Astrocyte (in vitro differentiated cells and primary cell): ENCODE measurements at places on chromosomes 6 and 20. TPM values are rescaled to one million over a fixed set of nuclear protein-coding genes. Genes with fewer than 3 reads are reported as not detected.

- peaks cover 12% of the 10 kb centered on the region for H3K36me3 ChIP-seq
- peak overlapping the region; percentile 15 for H3K27ac ChIP-seq
- DNase-seq = peak; percentile 37
Observed at GRCh38 chr20:31675828-31676608, 38.3 kb downstream of the COX4I2 start.

DNA sequence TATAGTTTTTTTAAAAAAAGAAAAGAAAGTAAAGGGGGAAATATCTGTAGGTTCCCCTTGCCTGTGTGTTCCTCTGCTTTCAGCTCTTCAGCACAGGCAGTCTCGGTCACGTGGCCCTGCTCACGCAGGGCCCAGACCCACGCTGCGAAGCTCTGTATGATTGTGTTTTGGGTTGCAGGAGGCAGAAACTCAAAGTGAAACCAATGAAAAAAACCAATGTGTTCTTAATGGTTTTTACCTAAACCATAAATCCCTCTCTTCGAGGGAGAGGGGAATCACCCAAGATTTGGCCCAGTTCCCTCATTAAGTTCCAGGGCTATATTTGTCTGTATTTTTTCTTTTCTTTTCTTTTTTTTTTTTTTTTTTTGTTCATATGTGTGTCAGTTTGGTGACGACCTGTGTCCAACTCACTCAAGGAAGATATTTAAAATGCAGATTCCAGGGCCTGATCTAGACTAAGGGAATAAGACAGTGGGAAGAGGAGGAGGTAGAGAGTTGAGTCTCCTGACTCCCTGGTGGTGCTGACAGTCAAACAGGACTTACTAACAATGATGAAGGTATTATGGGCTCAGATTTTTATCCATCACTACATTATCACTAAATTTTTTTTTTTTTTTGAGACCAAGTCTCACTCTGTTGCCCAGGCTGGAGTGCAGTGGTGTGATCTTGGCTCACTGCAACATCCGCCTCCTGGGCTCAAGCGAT is 33.8 kb upstream of the RREB1 start:
- H3K4me1 ChIP-seq = no peaks in the 10 kb centered on the region
- H3K27ac ChIP-seq = no peak overlapping the region
- H3K4me3 ChIP-seq = no peak overlapping the region
- H3K36me3 ChIP-seq = no peaks in the 10 kb centered on the region
- no peak for DNase-seq

DNA sequence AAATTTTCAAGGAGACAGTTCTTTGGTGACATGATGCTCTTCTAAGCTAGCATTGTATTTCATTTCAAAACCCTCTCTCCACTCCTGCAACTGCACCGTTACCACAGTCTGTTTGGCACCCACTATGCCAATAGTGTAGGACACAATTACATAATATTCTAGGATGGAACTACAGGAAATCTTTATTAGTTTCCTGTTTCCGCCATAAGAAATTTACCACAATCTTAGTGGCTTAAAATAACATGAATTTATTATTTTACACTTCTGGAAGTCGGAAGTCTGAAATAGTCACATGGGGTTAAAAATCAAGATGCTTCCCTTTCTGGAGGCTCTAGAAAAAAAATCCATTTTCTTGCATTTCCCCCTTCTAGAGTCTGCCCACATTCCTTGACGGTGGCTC is 733.1 kb downstream of the HDGFL1 start:
- H3K36me3 ChIP-seq = no peaks in the 10 kb centered on the region
- no peaks in the 10 kb centered on the region for H3K4me1 ChIP-seq
- no peaks in the 10 kb centered on the region for H3K27me3 ChIP-seq

DNA sequence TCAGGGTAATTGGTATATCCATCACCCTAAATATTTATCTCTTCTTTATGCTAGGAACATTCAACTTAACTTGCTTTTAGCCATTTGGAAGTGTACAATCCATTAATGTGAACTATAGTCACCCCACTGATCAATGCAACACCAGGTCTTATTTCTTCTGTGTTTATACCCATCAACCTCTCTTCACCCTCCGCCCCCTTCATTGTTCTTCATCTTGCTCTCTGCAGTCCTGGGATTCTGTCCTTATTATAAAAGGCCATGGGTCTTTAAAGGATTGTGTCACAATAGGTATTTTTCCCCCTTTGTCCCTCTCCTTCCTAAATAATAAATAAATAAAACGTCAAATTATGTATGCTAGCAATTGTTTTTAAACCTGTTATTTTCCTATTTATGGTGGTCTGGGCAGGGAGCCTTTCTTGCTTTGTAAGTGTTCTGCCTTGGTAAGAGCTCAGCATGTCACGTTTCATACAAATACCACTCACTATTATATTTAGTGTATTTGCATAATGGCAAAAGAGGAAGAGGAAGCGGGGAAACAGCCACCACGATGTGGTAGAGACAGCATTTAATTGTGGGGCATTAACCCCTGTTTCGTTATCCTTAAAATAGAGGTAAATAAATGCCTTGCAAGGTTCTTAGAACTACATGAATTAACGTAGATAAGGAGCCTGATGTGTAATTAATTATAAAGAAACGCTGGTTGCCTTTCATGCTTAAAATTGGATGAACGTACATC is 1.9 kb downstream of the ABRACL start:
- H3K4me1 ChIP-seq = peaks cover 8% of the 10 kb centered on the region
- peaks cover 4% of the 10 kb centered on the region for H3K36me3 ChIP-seq
- H3K4me3 ChIP-seq = peak overlapping the region; percentile 81
- H3K27ac ChIP-seq = no peak overlapping the region

GRCh38 chr6:128655978-128656498 is 135.6 kb upstream of the PTPRK start:
- peak overlapping the region; percentile 5 for H3K4me3 ChIP-seq
- peaks cover 17% of the 10 kb centered on the region for H3K4me1 ChIP-seq

DNA sequence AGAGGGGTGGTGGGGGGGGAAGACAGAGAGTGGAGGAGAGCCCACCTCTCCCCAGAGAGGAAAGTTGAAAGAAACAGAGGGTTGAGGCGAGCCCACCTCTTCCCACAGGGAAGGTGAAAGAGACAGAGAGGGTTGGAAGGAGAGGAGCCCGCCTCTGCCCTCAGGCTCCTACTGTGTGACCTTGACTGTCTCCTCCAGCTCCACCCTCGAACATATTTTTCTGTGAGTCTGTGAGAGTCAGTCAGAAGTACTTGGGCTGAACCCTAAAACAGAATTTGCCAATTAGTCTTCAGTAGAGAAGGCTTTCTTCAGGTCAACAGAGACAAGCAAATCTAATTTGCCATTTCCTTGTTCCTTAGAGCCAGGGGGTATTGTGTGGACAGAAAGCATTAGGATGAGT is 153.7 kb upstream of the SNX9 start:
- peaks cover 17% of the 10 kb centered on the region for H3K4me1 ChIP-seq
- no peaks in the 10 kb centered on the region for H3K36me3 ChIP-seq
- no peak overlapping the region for H3K27ac ChIP-seq
- no peak overlapping the region for H3K4me3 ChIP-seq
- H3K27me3 ChIP-seq = no peaks in the 10 kb centered on the region

GRCh38 chr6:26323525-26324294 is 41.3 kb upstream of the BTN3A2 start:
- H3K4me1 ChIP-seq = no peaks in the 10 kb centered on the region
- H3K27ac ChIP-seq = no peak overlapping the region
- H3K36me3 ChIP-seq = no peaks in the 10 kb centered on the region
- no peaks in the 10 kb centered on the region for H3K27me3 ChIP-seq
- no peak overlapping the region for H3K4me3 ChIP-seq

DNA sequence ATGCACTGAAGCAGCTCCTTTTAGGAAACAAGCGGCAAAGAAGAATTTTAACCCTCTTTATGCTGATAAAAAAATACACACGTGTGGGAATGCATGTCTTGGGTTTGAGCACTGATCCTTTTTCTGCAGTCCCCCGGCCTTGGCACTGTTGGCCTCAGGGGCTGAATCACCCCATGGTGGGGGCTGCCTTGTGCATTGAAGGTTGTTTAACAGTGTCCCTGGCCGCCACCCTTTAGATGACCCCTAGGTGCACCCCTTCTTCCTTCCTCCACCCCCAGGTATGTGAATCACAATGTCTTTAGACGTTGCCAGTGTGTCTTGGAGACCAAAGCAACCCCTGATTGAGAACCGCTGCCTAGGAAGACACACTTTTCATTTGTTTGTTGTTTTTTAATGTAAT is 190.7 kb downstream of the CDH4 start:
- DNase-seq = no peak
- no peaks in the 10 kb centered on the region for H3K36me3 ChIP-seq
- no peaks in the 10 kb centered on the region for H3K27me3 ChIP-seq

GRCh38 chr6:74967821-74968220 is 238.0 kb downstream of the COL12A1 start:
- H3K36me3 ChIP-seq = no peaks in the 10 kb centered on the region
- no peaks in the 10 kb centered on the region for H3K4me1 ChIP-seq
- H3K27me3 ChIP-seq = no peaks in the 10 kb centered on the region
- H3K4me3 ChIP-seq = no peak overlapping the region
- H3K27ac ChIP-seq = no peak overlapping the region

DNA sequence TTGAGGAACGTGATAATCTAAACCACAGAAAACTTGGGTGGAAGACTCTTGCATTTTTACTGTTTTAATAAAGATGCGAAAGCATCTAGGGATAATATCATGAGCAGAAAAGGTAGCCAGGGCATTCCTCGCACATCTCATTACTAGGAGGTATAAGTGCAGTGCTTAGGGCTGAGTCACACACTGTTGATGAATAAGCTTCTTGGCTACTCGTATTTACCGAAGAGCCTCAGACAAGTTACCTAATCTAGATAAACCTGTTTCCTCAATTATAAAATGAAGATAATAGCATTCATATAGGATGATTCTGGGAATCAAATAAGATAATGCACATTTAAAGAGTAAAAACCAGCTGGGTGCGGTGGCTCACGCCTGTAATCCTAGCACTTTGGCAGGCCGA is 780 bp upstream of the KIAA0319 start:
- peak; percentile 60 for DNase-seq
- H3K4me1 ChIP-seq = peaks cover 12% of the 10 kb centered on the region
- no peak overlapping the region for H3K4me3 ChIP-seq
- H3K36me3 ChIP-seq = peaks cover 6% of the 10 kb centered on the region

- H3K4me1 ChIP-seq = peaks cover 10% of the 10 kb centered on the region
- no peaks in the 10 kb centered on the region for H3K36me3 ChIP-seq
- peak overlapping the region; percentile 28 for H3K27ac ChIP-seq
- H3K4me3 ChIP-seq = no peak overlapping the region
- no peaks in the 10 kb centered on the region for H3K27me3 ChIP-seq
Observed at GRCh38 chr20:38117635-38118034, 47.4 kb downstream of the TGM2 start.

- no peaks in the 10 kb centered on the region for H3K36me3 ChIP-seq
- peaks cover 6% of the 10 kb centered on the region for H3K4me1 ChIP-seq
- H3K27me3 ChIP-seq = no peaks in the 10 kb centered on the region
Observed at GRCh38 chr6:348860-349396, 42.6 kb upstream of the IRF4 start.

DNA sequence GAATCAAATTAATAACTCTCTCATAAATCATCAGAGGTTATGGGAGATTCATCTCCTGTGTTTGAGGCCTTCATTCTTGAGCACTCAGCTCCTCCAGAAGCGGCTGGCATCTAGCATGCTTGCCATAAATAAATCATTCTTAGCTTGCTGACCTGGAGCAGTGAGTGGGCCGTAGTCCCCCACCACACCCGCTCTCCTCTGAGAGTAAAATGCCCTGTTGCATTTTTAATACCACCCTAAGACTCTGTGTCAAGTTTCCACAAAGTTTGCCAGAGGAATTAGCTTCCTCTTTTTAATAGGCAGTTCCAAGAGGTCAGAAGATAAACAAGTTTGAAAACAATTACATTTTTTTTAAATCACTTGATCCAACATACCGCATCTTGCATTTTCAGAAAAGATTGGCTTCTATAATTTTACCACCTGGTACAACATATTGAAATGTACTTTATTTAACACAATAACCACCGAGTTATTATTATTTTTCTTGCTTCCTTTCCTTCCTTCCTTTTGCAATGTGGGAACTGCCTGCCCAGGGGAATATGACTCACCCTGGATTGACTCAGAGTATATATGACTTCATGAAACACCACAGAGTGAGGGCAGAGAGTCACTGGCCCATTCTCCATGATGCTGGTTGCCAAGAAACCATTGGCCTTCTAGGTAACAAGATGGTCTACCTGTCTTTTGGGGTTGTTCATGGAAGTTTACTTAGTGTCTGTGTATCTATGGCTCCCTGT is 29.4 kb upstream of the CLIC5 start:
- DNase-seq = peak; percentile 85
- peak overlapping the region; percentile 74 for H3K27ac ChIP-seq
- H3K36me3 ChIP-seq = no peaks in the 10 kb centered on the region
- peaks cover 7% of the 10 kb centered on the region for H3K4me1 ChIP-seq
- H3K4me3 ChIP-seq = no peak overlapping the region
- H3K27me3 ChIP-seq = no peaks in the 10 kb centered on the region

DNA sequence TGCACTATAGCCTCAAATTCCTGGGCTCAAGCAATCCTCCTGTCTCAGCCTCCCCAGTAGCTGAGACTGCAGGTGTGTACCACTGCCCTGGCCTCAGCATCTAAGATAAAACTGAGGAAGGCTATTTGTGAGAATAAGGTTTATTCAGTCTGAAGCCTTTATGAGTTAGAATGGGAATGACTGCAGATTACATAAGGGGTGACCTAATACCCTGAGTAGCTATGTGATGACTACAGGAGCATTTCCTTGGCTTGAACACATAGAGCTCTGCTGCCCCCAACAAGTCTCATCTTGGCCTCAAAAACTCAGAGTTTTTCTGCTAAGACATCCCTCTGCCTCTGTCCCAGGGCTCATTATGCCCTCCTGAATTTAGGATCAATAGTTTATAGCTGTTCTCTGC is 7.6 kb downstream of the GSS start:
- H3K4me3 ChIP-seq = no peak overlapping the region
- no peak overlapping the region for H3K27ac ChIP-seq
- no peaks in the 10 kb centered on the region for H3K27me3 ChIP-seq
- DNase-seq = peak; percentile 72
- H3K36me3 ChIP-seq = peaks cover 27% of the 10 kb centered on the region

DNA sequence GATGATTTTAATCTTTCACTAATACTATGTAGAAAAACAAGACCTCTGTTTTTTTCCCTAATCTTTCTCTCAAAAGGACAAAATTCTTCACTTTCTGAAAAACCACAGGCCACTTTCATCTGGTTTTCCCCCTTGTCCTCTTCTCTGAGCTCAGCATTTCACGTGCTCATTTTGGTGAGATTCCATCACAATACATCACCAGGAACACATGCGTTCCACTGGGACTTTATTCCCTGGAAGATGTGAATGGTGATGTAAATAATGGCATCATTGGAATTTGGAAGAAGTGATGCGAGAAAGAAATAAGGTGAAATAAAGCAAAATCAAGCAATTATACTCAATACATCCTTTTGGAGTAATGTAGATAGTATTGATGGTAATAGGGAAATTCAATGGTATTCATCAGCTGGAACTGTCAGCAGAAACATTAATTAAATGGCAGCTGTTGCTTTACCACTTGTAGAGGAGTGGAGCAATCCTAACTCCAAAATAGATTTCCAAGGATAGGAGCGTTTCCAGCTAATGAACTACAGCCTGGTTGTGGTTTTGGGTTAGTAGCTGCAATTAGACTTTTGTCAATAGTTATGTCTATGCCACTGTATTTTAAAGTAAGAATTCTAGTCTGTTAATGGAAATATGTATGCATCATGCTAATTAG is 11.5 kb downstream of the FILIP1 start:
- H3K4me3 ChIP-seq = no peak overlapping the region
- H3K27ac ChIP-seq = no peak overlapping the region
- no peaks in the 10 kb centered on the region for H3K36me3 ChIP-seq
- no peaks in the 10 kb centered on the region for H3K4me1 ChIP-seq

The PRRC2A gene
- total RNA-seq = 180 and 188 TPM in 2 replicates

The SNAP25 gene
- 3.9 and 5.2 TPM in 2 replicates for total RNA-seq

The FKBP1C gene
- total RNA-seq = 0.32 and 0.58 TPM in 2 replicates

The ACTL10 gene
- total RNA-seq = 1.1 and 1.4 TPM in 2 replicates

The RBM24 gene
- 18.2 and 22.7 TPM in 2 replicates for total RNA-seq

The BMP7 gene
- 12.3 and 15.3 TPM in 2 replicates for total RNA-seq

The GLP1R gene
- not detected in 2 replicates for total RNA-seq

The THEMIS gene
- total RNA-seq = 0.07 TPM in 1 of 2 replicates, not detected in the other

The HLA-DMA gene
- total RNA-seq = 5.2 and 8.1 TPM in 2 replicates

The HRH3 gene
- total RNA-seq = 0.07 TPM in 1 of 2 replicates, not detected in the other

The SYCP2L gene
- total RNA-seq = 3.4 and 6.4 TPM in 2 replicates
